Mammary microvascular endothelial cell (primary cell): ENCODE measurements at places on chromosomes 5 and 9. TPM values are rescaled to one million over a fixed set of nuclear protein-coding genes. Genes with fewer than 3 reads are reported as not detected.

The PRUNE2 gene
- total RNA-seq, result 9.7 and 15.5 TPM in 2 replicates

The ZNF608 gene
- 4.8 and 11.0 TPM in 2 replicates for total RNA-seq

The OR1Q1 gene
- total RNA-seq, result not detected in 2 replicates

The C9orf50 gene
- total RNA-seq, result 0.47 TPM in 1 of 2 replicates, not detected in the other

The IFNE gene
- total RNA-seq, result not detected in 2 replicates

The F2RL1 gene
- 5.8 and 12.3 TPM in 2 replicates for total RNA-seq

The ALDOB gene
- not detected in 2 replicates for total RNA-seq
